ENCODE measurements at places on chromosomes 4 and X. TPM values are rescaled to one million over a fixed set of nuclear protein-coding genes. Genes with fewer than 3 reads are reported as not detected.

The EVC2 gene
- total RNA-seq: 3.3 TPM

GRCh38 chr4:10656988-10657387, 27.6 kb downstream of the CLNK start:
- DNase-seq: no peak

- DNase-seq: no peak
These were observed at the start of gene PDE6B for GRCh38 chr4:624705-625590. TSS of gene PDE6B (plus strand) at chr4:625573. CDS start at chr4:625627, 54 bp downstream.

DNA sequence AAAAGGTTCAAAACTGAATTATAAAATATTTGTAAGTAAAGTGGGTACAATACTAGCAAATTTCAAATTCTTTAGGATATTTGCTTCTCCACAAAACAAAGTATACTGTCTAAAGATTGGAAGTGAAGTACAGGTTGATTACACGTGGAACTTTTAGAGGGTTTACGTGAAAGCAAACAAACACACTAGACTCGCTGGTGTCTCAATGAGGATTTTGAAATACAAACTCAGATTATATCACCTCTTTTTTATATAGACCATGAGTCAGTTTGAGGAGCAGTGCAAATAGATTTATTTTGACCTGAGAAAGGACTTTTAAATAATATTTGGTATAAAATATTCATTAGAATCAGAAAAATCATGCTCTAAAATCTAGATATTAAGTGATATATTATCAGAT, 185.0 kb downstream of the SPOCK3 start:
- DNase-seq: no peak
